Activated CD8-positive, alpha-beta T cell treated with anti-CD3 and anti-CD28 coated beads for 36 hours (primary cell): ENCODE measurements at places on chromosomes 1 and 21.

GRCh38 chr21:14773777-14774345, 227.7 kb upstream of the SAMSN1 start:
- H3K36me3 ChIP-seq = no peaks in the 10 kb centered on the region
- H3K4me1 ChIP-seq = no peaks in the 10 kb centered on the region
- peaks cover 8% of the 10 kb centered on the region for H3K27me3 ChIP-seq
- H3K4me3 ChIP-seq = no peak overlapping the region

DNA sequence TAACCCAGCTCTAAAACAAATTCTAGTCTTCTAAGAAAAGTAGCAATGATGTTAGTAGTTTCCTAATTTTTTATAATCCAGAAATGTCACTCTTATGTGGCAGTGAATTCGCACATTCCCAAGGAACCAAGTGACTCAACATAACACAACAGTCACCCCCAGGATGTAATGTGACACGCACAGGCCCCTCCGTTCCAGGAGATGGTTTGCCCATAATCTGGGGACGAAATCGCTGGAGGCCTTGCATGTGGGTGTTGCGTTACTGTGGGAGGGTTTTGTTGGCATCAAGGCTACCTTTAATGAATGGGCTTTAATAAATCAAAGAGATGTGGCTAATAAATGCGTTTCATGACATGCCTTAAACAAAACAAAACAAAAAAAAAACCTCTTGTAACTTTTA, 50.9 kb downstream of the EVA1C start:
- H3K27me3 ChIP-seq = no peaks in the 10 kb centered on the region
- DNase-seq = no peak
- no peak overlapping the region for H3K4me3 ChIP-seq
- no peak overlapping the region for H3K27ac ChIP-seq

DNA sequence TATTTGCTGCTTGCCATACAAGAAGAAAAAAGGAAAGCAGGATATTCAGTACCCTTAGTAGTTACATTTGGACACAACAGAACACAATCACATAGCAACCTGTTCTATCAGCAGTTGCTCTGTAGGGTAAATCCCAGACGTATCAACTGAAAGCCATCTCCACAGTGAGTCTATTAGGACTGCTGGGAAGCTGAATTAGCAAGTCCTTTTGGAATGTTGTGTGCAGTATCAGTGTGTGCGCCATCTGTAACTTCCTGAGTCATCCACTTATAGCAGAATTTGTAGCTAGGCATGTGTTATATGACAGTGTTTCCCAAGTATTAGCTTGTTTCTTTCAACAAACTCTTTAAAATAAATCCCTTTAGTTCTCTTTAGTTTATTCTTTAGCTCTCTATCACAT, 21.3 kb downstream of the CCDC30 start:
- H3K27me3 ChIP-seq = no peaks in the 10 kb centered on the region
- H3K27ac ChIP-seq = no peak overlapping the region
- no peaks in the 10 kb centered on the region for H3K4me1 ChIP-seq
- no peak overlapping the region for H3K4me3 ChIP-seq
- no peak for DNase-seq
- peaks cover 2% of the 10 kb centered on the region for H3K36me3 ChIP-seq

DNA sequence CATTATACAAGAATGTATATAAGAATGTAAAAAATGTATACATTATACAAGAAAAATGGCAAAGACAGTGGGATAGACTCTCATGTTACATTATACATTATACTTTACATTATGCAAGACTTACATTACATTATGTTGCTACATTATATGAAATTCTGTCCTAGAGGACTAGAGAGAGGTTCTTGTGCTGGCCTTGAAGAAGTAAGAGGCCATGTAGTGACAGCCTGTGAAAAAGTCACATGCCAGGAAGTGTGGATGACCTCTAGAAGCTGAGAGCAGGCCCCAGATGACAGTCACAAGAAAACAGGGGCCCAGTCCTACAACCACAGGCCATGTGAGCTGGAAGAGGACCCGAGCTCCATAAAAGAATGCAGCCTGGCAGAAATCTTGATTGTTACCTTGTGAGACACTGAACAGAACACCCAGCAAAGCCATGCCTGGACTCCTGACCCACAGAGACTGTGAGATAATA, 30.5 kb upstream of the AHCYL1 start:
- DNase-seq = no peak
- H3K36me3 ChIP-seq = no peaks in the 10 kb centered on the region
- H3K4me1 ChIP-seq = no peaks in the 10 kb centered on the region
- H3K27me3 ChIP-seq = peaks cover 4% of the 10 kb centered on the region

GRCh38 chr1:117594261-117594990, 11.4 kb upstream of the TENT5C start:
- H3K27me3 ChIP-seq = peaks cover 5% of the 10 kb centered on the region
- no peaks in the 10 kb centered on the region for H3K36me3 ChIP-seq
- DNase-seq = no peak
- H3K27ac ChIP-seq = no peak overlapping the region
- H3K4me3 ChIP-seq = no peak overlapping the region

DNA sequence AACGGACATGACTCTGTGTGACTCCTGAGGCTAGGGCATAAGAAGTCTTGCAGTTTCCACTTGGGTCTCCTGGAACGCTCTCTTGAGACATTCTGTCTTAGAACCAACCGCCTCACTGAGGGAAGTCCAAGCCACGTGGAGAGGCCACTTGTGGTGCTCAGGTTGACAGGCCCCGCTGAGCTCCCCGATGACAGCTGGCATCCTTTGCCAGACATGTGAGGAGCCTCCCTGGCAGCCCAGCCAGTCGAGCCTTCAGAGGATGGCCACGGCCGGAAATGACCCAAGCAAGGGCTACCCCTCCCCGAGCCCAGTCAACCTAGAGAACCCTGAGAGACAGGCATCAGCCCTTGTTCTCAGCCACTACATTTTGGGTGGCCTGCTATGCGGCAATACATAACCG, 20.7 kb downstream of the PLEKHA6 start:
- H3K4me1 ChIP-seq = no peaks in the 10 kb centered on the region
- no peak overlapping the region for H3K4me3 ChIP-seq
- no peak for DNase-seq
- no peak overlapping the region for H3K27ac ChIP-seq

GRCh38 chr1:15761366-15762128, 3.0 kb downstream of the FBLIM1 start:
- no peaks in the 10 kb centered on the region for H3K36me3 ChIP-seq
- H3K4me1 ChIP-seq = peaks cover 5% of the 10 kb centered on the region
- DNase-seq = no peak
- H3K27me3 ChIP-seq = peaks cover 37% of the 10 kb centered on the region
- no peak overlapping the region for H3K27ac ChIP-seq

DNA sequence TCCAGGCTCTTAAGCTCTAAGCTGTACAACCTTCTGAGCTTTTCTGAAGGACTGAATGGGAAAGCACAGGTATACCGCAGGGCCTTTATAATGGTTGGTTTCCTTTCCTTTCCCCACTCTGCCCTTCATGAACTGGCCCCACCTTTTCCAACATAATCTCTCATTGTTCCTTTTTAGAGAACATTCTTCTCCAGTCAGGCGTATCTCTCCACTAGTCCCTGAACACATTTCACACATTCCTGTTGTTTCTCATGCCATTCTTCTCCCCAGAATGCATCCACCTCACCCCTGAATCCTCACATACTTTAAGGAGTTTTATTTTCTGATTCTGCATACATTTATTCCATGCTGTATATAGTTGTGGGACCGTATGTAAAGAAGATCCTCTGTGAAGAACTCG, 41.3 kb downstream of the PGM1 start:
- no peaks in the 10 kb centered on the region for H3K4me1 ChIP-seq
- no peak for DNase-seq
- H3K27ac ChIP-seq = no peak overlapping the region

DNA sequence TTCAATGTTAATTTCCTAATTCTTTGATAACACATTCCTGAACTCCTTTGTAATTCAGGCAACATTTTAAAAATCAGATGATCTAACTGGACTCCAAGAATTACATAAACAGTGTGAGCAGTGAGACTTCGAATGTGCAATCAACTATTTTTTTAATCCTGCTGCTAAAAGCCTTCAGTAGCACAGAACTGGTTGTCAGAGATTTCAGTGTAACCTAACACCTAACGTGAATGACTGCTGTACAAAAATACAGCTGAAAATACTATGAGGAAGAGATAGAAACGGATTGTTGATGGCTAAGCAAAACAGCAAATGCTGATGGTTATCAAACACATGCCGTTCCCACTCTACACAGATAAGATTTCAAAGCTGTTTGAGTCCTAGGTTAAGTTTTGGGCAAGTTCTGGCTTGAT, 46.1 kb downstream of the APP start:
- no peak overlapping the region for H3K4me3 ChIP-seq
- no peak overlapping the region for H3K27ac ChIP-seq
- DNase-seq = no peak
- no peaks in the 10 kb centered on the region for H3K36me3 ChIP-seq
- no peaks in the 10 kb centered on the region for H3K27me3 ChIP-seq

- peak overlapping the region; percentile 92 for H3K27ac ChIP-seq
- H3K27me3 ChIP-seq = no peaks in the 10 kb centered on the region
- no peaks in the 10 kb centered on the region for H3K36me3 ChIP-seq
- peaks cover 24% of the 10 kb centered on the region for H3K4me1 ChIP-seq
These were observed 27.7 kb upstream of the C1orf159 start for GRCh38 chr1:1143636-1144035.

DNA sequence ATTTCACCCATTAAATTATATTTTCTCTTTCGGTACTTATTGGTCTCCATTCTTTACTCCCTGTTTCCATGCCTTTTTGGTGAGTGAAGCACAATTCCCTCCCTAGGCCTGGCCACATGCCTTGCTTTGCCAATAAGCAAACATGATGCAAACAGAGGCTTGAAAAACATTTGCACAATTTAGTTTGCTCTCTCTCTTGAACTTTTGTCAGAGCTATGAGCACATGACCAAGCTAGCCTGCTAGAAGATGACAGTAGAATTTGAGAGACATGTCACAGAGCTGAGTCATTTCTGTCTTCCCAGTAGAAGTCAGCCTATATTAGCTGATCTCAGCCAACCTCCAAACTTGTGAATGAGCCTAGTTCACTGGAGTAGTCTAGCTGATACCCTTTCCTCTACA, 24.6 kb downstream of the ANGPTL3 start:
- no peak overlapping the region for H3K4me3 ChIP-seq
- H3K27ac ChIP-seq = no peak overlapping the region
- no peaks in the 10 kb centered on the region for H3K36me3 ChIP-seq
- peaks cover 6% of the 10 kb centered on the region for H3K4me1 ChIP-seq
- H3K27me3 ChIP-seq = no peaks in the 10 kb centered on the region

DNA sequence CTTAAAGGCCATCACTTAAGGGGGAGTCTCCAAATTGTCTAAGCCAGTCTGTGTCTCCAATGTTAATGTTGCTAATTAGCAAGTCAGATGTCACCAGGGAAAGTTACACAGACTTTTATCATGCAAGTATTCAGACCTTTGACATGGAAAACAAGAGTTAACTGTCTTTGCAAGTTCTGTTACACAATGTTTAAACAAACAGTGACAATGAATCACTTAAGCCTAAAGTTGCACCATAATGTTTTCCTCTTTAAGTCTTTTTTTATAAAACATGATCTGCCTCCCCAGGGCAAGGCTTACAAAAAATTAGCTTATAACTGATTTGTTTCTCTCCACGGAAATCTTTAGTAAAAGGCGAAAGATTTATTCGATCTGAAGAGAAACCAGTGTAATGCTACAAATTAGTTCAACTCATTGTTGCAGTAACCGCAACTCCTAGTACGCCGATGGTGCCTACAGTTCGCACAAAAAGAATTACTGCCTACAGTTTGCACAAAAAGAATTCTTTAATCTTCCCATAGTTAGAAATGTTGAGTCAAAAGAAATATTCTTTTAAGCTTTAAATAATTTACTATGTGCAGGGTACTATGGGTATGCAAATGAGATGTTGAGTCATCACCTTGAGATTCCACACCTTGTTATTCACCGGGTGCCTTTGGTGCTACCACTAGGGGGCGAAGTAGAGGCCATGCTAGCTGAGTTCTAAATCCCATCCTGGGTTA, 45.3 kb downstream of the HHAT start:
- H3K27me3 ChIP-seq = no peaks in the 10 kb centered on the region
- H3K4me3 ChIP-seq = no peak overlapping the region
- peak; percentile 88 for DNase-seq
- H3K4me1 ChIP-seq = peaks cover 37% of the 10 kb centered on the region
- H3K36me3 ChIP-seq = no peaks in the 10 kb centered on the region

GRCh38 chr1:152654110-152654509, 9.1 kb upstream of the LCE2D start:
- DNase-seq = peak; percentile 70
- H3K4me3 ChIP-seq = no peak overlapping the region
- H3K27ac ChIP-seq = no peak overlapping the region
- no peaks in the 10 kb centered on the region for H3K4me1 ChIP-seq
- peaks cover 4% of the 10 kb centered on the region for H3K27me3 ChIP-seq

- H3K27me3 ChIP-seq = no peaks in the 10 kb centered on the region
- no peak overlapping the region for H3K4me3 ChIP-seq
- no peaks in the 10 kb centered on the region for H3K4me1 ChIP-seq
- no peak overlapping the region for H3K27ac ChIP-seq
These were observed 103.3 kb upstream of the DEPDC1 start for GRCh38 chr1:68600049-68600661.

DNA sequence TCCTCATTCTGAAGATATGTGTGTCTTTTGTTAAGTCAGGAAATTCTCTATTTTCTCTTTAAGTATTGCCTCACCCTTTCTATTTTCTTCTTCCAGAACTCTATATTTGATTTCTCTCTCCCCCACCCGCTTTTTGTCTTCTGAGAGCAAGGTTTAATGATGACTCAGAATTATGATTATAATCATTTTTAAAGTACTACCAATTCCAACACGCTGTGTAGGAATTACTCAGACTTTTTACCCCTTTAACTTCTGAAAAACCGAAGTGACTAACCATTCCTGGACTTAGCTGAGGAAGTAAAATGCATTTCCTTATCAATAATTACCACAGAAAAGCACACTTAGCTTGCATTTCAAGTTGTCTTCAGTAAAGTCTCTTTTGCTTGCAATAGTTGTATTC, 20.8 kb upstream of the SCYL3 start:
- no peaks in the 10 kb centered on the region for H3K27me3 ChIP-seq
- H3K4me3 ChIP-seq = no peak overlapping the region
- H3K36me3 ChIP-seq = no peaks in the 10 kb centered on the region
- H3K27ac ChIP-seq = no peak overlapping the region
- DNase-seq = no peak

GRCh38 chr1:43172527-43172972, 420 bp downstream of the CFAP57 start:
- H3K4me1 ChIP-seq = peaks cover 35% of the 10 kb centered on the region
- H3K4me3 ChIP-seq = peak overlapping the region; percentile 96
- peaks cover 43% of the 10 kb centered on the region for H3K36me3 ChIP-seq

GRCh38 chr21:23101111-23101510, 2102.9 kb downstream of the NCAM2 start:
- no peak overlapping the region for H3K4me3 ChIP-seq
- no peak overlapping the region for H3K27ac ChIP-seq
- H3K4me1 ChIP-seq = no peaks in the 10 kb centered on the region
- no peak for DNase-seq
- no peaks in the 10 kb centered on the region for H3K27me3 ChIP-seq
- H3K36me3 ChIP-seq = no peaks in the 10 kb centered on the region

- no peak overlapping the region for H3K4me3 ChIP-seq
- DNase-seq = no peak
- H3K27me3 ChIP-seq = no peaks in the 10 kb centered on the region
These were observed 407.4 kb downstream of the PLA2G4A start for GRCh38 chr1:187236199-187236598.

- no peaks in the 10 kb centered on the region for H3K27me3 ChIP-seq
- DNase-seq = no peak
- no peaks in the 10 kb centered on the region for H3K36me3 ChIP-seq
- H3K4me3 ChIP-seq = no peak overlapping the region
- peaks cover 44% of the 10 kb centered on the region for H3K4me1 ChIP-seq
These were observed 110.6 kb upstream of the ATP1A1 start for GRCh38 chr1:116262207-116262994.
